ENCODE measurements at places on chromosomes 5 and 9.

GRCh38 chr9:28289746-28290145, 716.5 kb upstream of the C9orf72 start:
- H3K27me3 ChIP-seq = no peaks in the 10 kb centered on the region
- H3K4me3 ChIP-seq = no peak overlapping the region

- H3K27ac ChIP-seq = no peak overlapping the region
- no peak for DNase-seq
- H3K4me3 ChIP-seq = no peak overlapping the region
- no peaks in the 10 kb centered on the region for H3K36me3 ChIP-seq
These were observed 77.3 kb downstream of the PALM2AKAP2 start for GRCh38 chr9:109857336-109857735.

- H3K4me3 ChIP-seq = peak overlapping the region; percentile 48
- peaks cover 97% of the 10 kb centered on the region for H3K27me3 ChIP-seq
- peaks cover 12% of the 10 kb centered on the region for H3K4me1 ChIP-seq
- H3K27ac ChIP-seq = no peak overlapping the region
- peaks cover 4% of the 10 kb centered on the region for H3K36me3 ChIP-seq
These were observed 2.7 kb downstream of the PCDHGC5 start for GRCh38 chr5:141491323-141492167.

DNA sequence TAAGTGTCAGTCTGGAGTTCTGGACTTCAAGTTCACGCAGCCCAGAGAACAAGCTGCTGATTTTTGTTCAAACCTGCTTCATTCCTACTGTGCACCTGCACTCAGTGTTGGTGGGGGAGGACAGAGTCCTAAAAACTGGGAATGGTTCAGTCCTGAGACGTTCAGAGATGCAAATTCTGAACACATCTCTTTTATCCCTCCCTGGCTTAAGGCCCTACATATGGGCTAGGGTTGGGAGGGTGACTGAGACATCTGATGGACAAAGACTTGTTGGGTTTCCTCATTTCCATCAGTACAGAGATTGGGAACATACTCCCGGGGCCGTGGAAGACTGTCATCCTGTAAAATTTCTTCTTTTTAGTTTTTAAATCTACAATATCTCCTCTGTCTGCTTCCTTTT, 83.0 kb upstream of the TTC23L start:
- no peaks in the 10 kb centered on the region for H3K4me1 ChIP-seq
- H3K27me3 ChIP-seq = peaks cover 25% of the 10 kb centered on the region
- no peak overlapping the region for H3K4me3 ChIP-seq
- DNase-seq = no peak
- no peak overlapping the region for H3K27ac ChIP-seq
- H3K36me3 ChIP-seq = peaks cover 2% of the 10 kb centered on the region

- no peaks in the 10 kb centered on the region for H3K36me3 ChIP-seq
- H3K27ac ChIP-seq = no peak overlapping the region
- no peak for DNase-seq
- no peaks in the 10 kb centered on the region for H3K4me1 ChIP-seq
- peaks cover 46% of the 10 kb centered on the region for H3K27me3 ChIP-seq
These were observed 11.8 kb upstream of the NADK2 start for GRCh38 chr5:36253575-36253974.

- H3K27ac ChIP-seq = no peak overlapping the region
- H3K4me1 ChIP-seq = no peaks in the 10 kb centered on the region
- no peak overlapping the region for H3K4me3 ChIP-seq
- H3K27me3 ChIP-seq = peaks cover 27% of the 10 kb centered on the region
- no peaks in the 10 kb centered on the region for H3K36me3 ChIP-seq
- no peak for DNase-seq
These were observed 164.0 kb downstream of the TTC39B start for GRCh38 chr9:15142878-15143534.

DNA sequence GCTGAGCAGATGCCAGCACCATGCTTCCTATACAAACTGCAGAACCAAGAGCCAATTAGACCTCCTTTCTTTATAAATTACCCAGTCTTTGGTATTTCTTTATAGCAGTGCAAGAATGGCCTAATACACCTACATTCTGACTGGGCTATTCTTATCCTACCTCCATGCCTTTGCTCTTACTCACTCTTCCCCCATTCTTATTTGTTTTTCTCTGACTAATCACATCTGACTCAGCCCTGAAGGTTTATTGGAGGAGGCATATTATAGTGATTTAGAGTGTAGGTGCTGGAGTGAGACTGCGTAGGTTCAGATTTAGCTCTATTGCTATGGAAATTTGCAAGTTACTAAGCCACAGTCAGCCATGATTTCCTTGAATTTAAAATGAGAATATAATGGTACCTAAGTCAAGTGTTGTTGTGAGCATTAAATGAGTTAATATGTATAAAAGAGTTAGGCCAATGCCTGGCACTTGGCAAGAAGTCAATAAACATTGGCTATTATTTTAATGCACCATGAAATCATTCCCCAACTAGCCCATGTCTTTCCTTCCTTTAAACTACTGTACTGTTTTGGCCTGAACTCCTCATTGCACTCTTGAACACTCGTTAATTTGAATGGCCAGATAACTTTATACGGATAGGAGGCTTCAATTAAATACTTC, 531.2 kb upstream of the ZNF608 start:
- no peak for DNase-seq
- no peaks in the 10 kb centered on the region for H3K27me3 ChIP-seq
- no peak overlapping the region for H3K27ac ChIP-seq

GRCh38 chr5:33968211-33969005, 16.1 kb downstream of the SLC45A2 start:
- H3K4me1 ChIP-seq = no peaks in the 10 kb centered on the region
- no peaks in the 10 kb centered on the region for H3K36me3 ChIP-seq
- DNase-seq = no peak
- H3K27ac ChIP-seq = no peak overlapping the region
- no peak overlapping the region for H3K4me3 ChIP-seq
- H3K27me3 ChIP-seq = peaks cover 10% of the 10 kb centered on the region

GRCh38 chr5:104643320-104643719, 1080.7 kb upstream of the NUDT12 start:
- no peaks in the 10 kb centered on the region for H3K4me1 ChIP-seq
- H3K4me3 ChIP-seq = no peak overlapping the region
- H3K36me3 ChIP-seq = no peaks in the 10 kb centered on the region

GRCh38 chr5:61604076-61605025, 272.3 kb downstream of the ZSWIM6 start:
- no peaks in the 10 kb centered on the region for H3K4me1 ChIP-seq
- H3K36me3 ChIP-seq = no peaks in the 10 kb centered on the region
- H3K27me3 ChIP-seq = peaks cover 62% of the 10 kb centered on the region
- no peak overlapping the region for H3K4me3 ChIP-seq
- no peak overlapping the region for H3K27ac ChIP-seq

GRCh38 chr9:136086951-136087740, 7.9 kb downstream of the NACC2 start:
- peaks cover 1% of the 10 kb centered on the region for H3K36me3 ChIP-seq
- H3K4me1 ChIP-seq = peaks cover 27% of the 10 kb centered on the region
- H3K4me3 ChIP-seq = no peak overlapping the region
- no peaks in the 10 kb centered on the region for H3K27me3 ChIP-seq

GRCh38 chr5:1859099-1859498, 23.6 kb downstream of the IRX4 start:
- H3K36me3 ChIP-seq = peaks cover 2% of the 10 kb centered on the region
- H3K4me3 ChIP-seq = no peak overlapping the region
- DNase-seq = no peak
- no peak overlapping the region for H3K27ac ChIP-seq

GRCh38 chr5:151595411-151595826, 4.3 kb upstream of the FAT2 start:
- H3K27ac ChIP-seq = no peak overlapping the region
- H3K4me1 ChIP-seq = no peaks in the 10 kb centered on the region
- no peak overlapping the region for H3K4me3 ChIP-seq
- peaks cover 26% of the 10 kb centered on the region for H3K27me3 ChIP-seq

DNA sequence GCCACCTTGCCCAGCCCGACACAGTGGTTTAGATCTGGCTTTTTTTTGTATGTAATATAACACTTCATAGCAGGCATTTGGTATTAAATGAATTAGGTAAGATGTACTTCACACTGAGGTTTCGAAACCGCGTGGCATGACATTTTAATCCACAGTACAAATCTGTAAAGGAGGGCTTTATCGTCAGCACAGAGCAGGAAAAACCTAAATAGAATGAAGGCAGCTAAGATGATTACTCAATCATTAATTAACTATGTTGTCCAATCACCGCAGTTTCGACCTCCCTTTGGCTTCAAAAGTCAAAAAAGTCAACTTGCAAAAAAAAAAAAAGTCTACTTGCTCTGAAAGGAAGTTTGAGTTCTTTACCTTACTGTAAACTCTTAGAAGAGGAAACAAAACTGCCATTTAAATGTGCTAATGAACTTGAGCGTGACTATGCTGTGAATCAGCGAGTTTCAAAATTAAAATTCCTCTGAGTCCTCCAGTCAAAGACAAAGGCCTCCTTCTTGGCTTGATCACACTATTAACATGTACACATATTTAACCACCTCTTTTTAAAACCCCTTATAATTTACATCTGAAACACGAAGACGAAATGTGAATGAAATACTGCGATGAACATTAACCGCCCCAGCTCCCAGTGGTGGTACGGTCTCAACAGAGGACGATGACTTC, 698 bp upstream of the SEC24A start:
- H3K36me3 ChIP-seq = peaks cover 8% of the 10 kb centered on the region
- H3K4me3 ChIP-seq = peak overlapping the region; percentile 97

DNA sequence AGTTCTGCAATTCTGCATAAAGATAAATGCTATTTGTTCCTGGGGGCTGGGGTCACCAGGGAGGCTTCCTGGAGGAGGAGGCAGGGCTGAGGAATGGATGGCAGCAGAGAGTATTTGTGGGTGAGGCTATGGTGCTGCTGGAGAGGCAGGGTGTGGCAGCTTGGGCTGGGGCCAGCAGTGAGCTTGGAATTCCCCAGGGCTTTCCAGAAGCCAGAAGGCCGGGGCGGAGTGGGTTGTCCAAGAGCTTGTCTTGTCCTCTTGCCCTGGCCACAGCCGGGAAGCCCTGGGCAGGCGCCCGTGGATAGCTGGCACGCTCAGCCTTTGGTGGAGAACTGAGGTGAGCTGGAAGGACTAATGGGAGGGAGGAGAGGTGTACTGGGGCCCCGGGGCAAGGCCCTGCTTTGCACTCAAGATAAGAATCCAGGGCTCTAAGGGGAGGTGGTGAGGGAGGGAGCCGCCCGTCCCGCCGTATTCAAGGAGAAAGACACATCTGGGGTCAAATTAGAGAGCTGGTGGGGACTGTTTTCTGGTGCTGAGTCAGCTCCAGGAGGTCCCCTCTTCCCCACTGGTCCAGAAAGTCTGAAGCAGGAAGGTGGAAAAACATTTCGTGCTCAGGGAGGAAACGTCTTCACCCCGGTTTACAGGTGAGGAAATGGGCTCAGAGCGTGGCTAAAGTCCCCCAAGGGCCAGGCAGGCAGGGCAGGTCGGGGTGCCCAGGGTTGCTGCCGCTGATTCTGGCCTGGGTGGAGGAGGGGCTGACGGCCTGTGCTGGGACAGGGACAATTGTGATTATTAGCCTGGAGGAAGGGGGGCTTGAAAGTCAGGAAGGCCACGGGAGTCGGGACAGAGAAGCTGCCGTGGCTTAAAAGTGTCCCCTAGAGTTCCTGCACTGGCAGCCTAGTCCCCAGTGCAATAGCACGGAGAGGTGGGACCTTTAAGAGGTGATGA, 26.9 kb upstream of the CNOT6 start:
- no peak for DNase-seq
- no peaks in the 10 kb centered on the region for H3K27me3 ChIP-seq
- H3K27ac ChIP-seq = no peak overlapping the region
- no peak overlapping the region for H3K4me3 ChIP-seq

- no peaks in the 10 kb centered on the region for H3K36me3 ChIP-seq
- no peaks in the 10 kb centered on the region for H3K27me3 ChIP-seq
- H3K4me1 ChIP-seq = no peaks in the 10 kb centered on the region
- no peak for DNase-seq
These were observed 1510.5 kb upstream of the CDH9 start for GRCh38 chr5:28548856-28549255.

DNA sequence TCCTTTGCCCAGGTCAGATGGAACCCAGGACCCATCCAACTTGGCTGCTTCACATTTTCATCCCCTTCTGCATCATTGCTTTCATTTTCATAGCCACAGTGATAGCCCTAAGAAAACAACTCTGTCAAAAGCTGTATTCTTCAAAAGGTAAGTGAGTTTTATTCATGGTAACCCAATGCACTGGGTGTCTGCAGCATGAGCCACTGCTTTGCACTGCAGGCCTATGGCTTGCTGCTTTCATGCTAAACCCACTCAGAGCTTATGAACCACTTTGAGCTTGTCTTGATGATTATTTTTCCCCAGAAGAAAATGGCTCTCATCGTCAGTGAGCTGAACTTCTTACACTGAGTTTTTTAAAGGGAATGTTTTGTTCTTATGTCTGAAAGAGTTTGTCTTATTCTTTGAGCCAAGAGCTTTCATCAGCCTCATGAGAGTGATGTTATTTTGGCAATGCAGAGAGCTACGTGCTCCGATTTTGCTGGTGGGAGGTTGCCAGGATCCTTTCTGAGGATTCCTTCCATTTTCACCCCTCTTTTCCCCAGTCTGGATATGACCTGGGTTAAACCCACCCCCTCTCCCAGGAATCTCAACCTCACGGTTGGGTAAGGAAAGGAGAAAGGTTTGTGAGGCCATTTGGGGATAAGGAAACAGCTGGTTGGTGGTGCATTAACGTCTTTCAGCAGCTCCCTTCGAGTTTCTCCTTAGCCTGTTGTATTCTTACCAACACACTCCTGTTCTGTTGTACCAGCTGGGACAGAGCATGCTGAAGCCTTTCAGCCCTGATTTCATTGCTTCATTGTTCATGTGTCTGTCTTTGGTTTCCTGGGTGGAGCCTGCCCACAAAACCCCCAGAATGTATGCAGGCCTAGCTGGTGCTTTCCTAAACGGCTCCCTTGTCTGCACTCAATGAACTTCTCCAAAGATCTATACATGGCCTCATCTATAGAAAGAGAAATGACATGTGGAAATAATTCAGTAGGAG, 47.6 kb downstream of the PDCD1LG2 start:
- no peaks in the 10 kb centered on the region for H3K36me3 ChIP-seq
- H3K4me1 ChIP-seq = peaks cover 45% of the 10 kb centered on the region
- no peaks in the 10 kb centered on the region for H3K27me3 ChIP-seq
- no peak for DNase-seq
- peak overlapping the region; percentile 92 for H3K27ac ChIP-seq
